ENCODE measurements at places on chromosomes 4 and X. TPM values are rescaled to one million over a fixed set of nuclear protein-coding genes. Genes with fewer than 3 reads are reported as not detected.

DNA sequence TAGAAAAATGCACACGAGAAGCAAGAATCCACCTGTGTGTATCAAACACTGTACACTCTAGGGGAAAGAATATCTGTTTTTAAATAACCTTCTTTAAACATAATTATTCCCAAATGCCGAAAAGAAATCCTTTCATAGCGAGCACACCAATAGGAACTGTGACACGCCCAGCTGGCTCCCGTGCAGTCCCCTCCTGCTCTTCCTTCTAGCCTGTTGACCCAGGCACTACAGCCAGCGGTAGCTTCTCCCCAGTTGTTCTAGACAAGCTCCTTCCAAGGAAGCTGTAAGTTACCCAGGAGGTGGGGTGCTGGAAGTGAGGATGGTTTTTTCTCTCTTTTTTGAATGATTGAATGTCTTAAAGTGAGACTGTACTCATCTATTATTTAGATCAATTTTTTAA is 19.5 kb upstream of the NOCT start:
- no peak for DNase-seq
- no peaks in the 10 kb centered on the region for H3K4me1 ChIP-seq
- H3K27ac ChIP-seq: no peak overlapping the region
- H3K4me3 ChIP-seq: no peak overlapping the region
- H3K36me3 ChIP-seq: no peaks in the 10 kb centered on the region
- H3K27me3 ChIP-seq: no peaks in the 10 kb centered on the region

DNA sequence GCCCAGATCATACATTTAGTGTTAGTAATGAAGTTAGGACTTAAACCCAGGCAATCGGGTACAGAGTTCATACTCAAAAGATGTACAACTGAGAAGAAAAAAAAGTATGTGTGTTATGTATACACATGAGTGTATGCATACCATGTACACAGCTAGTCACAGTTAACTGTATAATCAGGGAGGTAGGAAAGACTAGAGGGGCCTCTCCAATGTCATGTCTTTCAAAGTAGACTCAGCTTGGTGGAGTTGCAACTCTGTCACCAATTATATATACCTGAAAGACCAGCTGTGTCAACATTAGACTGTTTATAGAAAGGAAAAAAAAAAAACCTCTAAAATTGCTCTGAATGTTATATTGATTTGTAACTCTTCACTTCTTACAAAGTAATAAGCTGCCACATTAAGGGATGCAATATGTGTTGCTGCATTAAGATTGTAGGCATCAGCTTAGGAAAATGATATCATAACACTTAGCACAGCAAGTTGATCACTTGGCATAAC is 167.5 kb downstream of the DCTD start:
- no peaks in the 10 kb centered on the region for H3K4me1 ChIP-seq
- peaks cover 15% of the 10 kb centered on the region for H3K27me3 ChIP-seq
- DNase-seq: no peak
- H3K36me3 ChIP-seq: no peaks in the 10 kb centered on the region
- no peak overlapping the region for H3K27ac ChIP-seq

- no peak overlapping the region for H3K4me3 ChIP-seq
- H3K36me3 ChIP-seq: no peaks in the 10 kb centered on the region
- no peak overlapping the region for H3K27ac ChIP-seq
- H3K4me1 ChIP-seq: no peaks in the 10 kb centered on the region
- no peaks in the 10 kb centered on the region for H3K27me3 ChIP-seq
Observed at GRCh38 chr4:150722908-150723362, 141.0 kb downstream of the MAB21L2 start.

GRCh38 chr4:113619526-113619925 is 142.0 kb downstream of the CAMK2D start:
- H3K27me3 ChIP-seq: no peaks in the 10 kb centered on the region
- no peak overlapping the region for H3K27ac ChIP-seq
- DNase-seq: no peak
- no peaks in the 10 kb centered on the region for H3K4me1 ChIP-seq

Gene CEP44
- total RNA-seq: 22.4 TPM

All from PC-9 (cell line).